ENCODE measurements at places on chromosomes 6 and 20.
A peak's percentile ranks its signal among the peaks of the same experiment; 100 is the strongest.

DNA sequence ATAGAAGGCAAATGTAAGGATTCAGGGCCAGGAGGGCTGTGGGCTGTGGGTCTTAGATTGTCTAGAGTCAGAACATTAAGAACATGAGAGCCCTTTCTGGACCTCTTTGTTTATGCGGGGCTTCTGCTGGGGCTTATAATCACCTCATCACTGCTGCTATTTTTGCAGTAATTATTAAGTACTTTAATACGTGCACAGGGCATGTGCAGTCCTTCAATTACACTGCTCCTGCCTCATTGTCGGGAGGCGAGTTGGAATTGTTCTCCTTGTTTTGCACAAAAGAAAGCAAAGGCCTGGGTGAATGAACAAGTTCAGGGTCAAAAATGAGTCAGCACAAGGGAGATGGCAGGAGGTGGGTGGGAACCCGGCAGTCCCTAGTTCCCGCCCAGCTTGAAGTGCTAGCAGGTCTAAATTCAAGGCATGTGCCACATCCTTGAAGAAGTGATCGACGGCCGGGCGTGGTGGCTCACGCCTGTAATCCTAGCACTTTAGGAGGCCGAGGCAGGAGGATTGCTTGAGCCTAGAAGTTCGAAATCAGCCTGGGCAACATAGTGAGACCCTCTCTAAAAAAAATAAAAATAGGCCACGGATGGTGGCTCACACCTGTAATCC lies 34.4 kb upstream of the PTPN1 start:
- peak; percentile 59 for DNase-seq

DNA sequence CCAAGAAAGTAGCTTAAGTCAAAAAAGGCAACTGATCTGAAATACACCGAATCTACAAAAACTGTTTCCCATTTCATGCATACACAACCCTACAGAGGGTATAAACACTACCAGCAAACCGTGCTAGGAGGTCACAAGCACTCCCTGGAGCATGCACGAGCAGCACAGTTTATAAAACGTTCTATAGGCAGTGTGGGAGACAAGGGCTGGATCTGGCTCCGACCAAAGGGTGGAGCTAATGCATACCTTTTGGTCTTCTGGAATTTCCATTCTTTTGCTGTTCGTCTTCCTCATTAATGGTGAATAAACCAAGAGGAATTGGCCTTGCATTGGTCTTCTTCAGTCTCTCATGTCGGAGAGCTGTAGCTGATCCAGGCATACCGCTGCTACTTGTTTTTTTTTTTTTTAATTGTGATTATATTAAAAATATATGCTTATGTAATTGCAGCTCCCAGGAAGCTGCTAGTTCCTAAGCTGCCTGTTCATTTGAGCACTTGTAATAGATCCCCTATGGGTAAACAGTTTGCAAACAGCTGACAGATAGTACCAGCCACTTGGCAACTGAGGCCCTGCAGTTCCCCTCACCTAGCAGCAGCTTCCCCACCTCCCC lies 24.5 kb downstream of the MAP7 start:
- no peak for DNase-seq

- DNase-seq = no peak
These were observed 48.8 kb downstream of the ERMARD start for GRCh38 chr6:169800116-169800667.

- no peak for DNase-seq
These were observed 202.1 kb downstream of the ARHGAP18 start for GRCh38 chr6:129507846-129508245.

GRCh38 chr6:25793970-25794369 lies 37.9 kb downstream of the SLC17A1 start:
- DNase-seq = no peak

DNA sequence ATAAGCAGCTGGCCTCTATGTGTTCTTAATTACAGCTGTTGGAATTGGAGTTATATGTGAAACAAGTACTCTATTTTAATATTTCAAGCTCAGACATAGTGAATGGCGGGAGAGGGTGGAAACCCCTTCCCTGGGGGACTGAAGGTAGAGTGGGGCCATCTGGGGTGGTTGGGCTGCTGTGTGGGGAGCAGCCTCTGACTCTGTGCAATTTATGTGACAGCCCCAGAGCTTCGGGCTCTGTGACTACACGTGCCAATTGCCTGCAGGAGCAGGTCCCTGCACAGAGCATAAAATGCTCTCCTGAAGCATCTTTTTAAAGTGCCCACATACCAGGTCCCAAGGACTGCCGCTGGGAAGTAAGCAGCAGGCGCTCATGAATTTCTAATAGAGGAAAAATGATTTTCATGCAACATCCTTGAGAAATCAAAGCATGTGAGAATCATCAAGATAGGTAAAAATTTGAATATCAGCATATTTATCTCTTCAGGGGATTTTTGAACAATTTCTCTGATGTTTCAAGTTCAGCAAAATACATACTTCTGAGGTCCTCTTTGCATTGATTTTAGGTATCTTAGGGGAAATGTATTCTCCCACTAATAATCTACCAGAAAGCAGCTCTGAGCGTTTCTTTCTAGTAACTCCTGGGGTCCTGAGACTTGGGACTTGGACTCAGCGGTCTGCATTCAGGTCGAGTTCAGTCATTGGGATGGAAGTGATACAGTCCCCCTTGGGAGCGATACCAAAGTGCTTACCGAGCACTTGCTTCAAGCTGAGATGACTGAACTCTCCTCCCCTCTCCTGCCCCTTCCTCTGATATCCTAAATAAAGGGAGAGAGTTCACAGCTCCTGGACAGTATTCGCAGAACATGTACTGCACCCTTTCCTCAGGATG lies 40.0 kb downstream of the ALDH8A1 start:
- DNase-seq = no peak

DNA sequence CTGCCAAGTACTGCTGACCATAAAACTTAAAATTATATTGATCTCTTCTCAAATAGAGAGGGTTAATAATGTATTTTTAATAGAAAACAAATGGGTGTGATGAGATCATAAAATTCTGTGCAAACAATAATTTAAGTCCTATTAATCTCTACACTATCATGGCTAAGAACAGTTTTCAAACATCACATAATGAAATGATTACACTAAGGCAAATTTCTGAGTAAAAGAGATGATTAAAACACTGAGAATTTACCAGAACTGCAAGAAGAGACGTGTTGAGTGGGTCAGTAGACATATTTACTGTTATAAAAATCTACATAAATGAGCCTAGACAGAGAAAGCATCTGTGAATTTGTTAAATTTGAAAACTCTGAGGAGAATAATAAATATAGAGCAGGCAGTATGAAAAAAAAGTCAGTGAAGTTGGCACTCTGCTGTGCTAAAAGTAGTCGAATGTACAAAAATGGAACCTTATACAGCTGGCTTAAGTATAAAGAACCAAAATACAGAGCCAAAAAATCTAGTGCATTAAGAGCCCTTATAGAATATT lies 302.6 kb upstream of the MANEA start:
- DNase-seq = no peak

GRCh38 chr20:63442100-63442493 lies 30.4 kb downstream of the KCNQ2 start:
- DNase-seq = peak; percentile 44

GRCh38 chr20:10763112-10763511 lies 89.3 kb upstream of the JAG1 start:
- no peak for DNase-seq

DNA sequence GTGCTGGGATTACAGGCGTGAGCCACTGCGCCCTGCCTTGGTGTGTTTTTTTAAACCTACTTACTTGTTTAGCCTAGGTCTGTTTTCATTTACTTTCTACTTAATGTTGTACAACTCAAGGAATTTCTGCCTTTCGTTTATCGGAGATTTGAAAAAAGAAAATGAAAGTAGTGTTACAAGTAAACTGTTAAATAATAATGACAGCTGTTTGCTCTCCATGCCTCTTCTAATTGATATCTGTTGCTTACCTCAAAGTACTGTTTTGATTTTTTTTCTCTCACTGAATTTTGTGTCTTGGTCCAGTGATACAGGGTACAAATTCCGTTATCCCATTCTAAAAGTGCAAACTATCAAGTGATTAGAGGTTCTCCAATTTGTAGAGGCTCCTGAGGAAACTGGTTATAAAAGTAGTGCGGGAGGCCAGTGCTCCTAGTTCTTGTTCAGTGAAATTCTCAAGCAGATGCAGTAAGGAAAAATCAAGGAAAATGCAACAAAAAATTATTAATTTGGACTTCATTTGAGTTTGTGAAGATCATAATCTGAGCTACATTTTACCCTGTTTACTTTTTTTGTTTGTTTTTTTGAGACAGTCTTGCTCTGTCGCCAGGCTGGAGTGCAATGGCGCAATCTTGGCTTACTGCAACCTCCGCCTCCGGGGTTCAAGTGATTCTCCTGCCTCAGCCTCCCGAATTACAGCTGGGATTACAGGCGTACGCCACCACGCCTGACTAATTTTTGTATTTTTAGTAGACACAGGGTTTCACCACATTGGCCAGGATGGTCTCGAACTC lies 2.2 kb downstream of the UBR2 start:
- no peak for DNase-seq

DNA sequence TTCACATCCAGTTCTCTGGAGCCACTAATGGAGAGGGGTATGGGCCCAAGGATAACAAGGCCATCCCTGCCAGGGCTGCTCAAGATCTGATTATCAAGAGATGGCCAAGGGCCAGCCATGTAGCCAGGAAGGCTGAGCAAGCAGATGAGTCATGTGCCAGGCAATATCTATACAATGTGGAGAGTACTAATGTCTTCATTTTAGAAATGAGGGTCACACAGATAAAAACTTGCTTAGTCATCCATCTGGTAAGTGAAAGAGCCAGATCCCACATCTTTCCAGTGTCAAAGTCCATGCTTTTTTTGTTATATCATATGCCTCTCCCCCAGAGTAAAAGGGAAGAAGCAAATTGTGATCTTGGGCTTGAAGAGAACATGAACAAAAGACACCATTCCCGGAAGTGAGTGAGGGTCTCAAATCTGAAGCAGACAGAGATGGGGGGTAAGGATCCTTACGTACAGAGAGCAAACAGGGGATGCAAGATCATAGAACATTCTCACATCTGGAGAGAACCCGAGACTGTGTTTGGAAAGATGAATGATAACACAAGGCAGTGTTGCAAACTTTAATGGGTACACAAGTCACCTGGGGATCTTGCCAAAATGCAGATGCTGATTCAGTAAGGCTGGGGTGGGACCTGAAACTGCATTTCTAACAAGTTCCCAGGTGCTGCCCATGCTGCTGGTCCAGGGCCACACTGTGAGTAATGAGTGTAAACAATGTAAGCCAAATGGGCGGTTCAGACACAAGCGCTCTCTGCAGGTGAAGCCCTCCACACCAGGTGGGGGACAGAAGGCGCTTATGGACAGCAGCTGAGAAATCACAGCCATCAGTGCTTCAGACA lies 20.0 kb upstream of the GSTA3 start:
- peak; percentile 77 for DNase-seq

GRCh38 chr6:39199976-39200375 lies 29.3 kb downstream of the KCNK5 start:
- no peak for DNase-seq

DNA sequence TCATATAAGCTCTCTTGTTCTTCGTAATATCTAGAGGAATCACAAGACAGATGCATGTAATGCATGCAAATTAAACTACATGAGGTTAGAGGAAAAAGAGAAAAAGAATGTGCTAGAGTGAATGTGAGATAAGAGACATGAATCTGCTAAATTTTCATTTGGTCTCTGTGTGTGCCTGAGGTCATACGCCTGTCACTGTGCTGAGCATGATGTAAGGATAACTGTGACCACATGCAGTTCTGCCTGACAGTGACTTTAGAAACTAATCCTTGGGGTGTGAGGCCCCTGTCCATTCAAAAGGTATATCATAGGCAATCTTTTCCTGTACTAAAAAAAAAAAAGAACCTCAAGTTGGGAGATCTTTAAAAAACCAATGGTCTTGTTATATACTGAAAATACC lies 70.6 kb downstream of the SHPRH start:
- DNase-seq = no peak

DNA sequence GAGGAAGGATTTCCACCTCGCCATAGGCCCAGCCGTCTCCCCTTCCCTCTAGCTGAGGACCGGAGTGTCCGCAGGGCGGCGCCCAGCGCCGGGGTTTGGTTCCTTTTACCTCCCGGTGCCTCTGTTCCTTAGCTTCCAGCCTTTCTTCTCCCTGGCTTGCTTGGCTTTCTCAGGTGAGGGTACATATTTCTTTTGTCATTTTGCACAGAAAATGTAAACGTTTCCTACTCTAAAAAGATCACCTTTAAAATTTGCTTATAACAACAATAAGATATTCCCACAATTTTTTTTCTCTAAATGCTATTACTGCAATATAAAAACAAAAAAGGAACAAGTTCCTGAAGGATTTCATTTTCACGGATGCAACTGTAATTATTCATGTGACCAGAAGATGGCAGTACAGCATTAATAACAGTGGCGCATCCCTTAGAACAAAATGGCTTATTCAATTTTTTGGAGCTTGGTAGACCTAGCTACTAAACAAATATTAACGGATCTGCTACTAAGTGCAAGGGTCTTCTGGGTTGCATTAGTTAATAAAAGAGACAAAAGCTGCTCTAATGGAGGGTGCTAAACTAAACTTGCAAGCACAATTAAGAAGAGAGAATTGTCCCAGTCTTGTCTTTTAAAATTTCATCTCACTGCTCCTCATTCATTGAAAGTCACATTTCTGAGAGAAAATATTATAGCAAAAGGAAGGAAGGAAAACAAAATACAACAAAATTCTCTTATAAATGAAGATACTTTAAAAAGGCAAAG lies 172.9 kb downstream of the ADGRG6 start:
- DNase-seq = peak; percentile 71

- DNase-seq = no peak
These were observed 245.9 kb upstream of the FOXQ1 start for GRCh38 chr6:1065986-1066385.

GRCh38 chr6:154399097-154399496 lies 42.5 kb upstream of the IPCEF1 start:
- DNase-seq = no peak

DNA sequence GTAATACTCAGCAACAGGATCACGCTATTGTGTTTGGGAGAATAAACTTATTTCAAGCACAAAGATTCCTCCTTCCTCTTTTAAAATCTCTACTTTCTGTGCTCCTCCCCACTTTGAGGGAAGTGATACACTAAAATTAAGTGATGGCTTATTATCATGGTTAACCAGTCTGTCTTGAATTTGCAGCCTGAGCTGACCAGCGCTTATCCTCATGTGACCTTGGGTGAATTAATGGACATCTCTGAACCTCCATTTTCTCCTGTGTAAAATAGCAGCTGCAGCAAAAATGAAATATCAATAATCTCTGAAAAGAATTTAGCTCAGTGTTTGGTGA lies 222.6 kb downstream of the BCAS1 start:
- no peak for DNase-seq

GRCh38 chr20:13922241-13922640 lies 68.2 kb downstream of the SEL1L2 start:
- no peak for DNase-seq

DNA sequence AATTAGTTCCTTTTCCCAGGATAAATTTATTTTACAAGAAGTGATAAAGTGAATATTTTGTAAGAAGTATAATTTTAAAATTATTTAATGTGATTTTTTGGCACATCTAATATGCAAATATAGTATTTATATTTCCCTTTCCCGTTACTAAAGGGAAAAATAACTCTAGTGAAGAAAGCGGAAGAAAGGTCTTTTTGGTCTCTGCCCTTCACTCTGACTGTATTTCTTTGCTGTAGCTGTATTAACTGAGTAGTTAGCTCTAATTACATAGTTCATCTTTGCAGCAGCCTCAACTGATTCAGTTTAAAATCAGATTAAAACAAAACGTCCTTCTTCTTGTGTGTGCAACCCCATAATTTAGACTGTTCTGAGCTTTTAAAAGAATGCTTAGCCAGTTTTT lies 57.4 kb upstream of the RNF144B start:
- no peak for DNase-seq
